ENCODE measurements at places on chromosomes 11 and 22.

- DNase-seq: peak; percentile 5
Observed at GRCh38 chr11:2590965-2591754, 108.6 kb downstream of the KCNQ1OT1 start.

DNA sequence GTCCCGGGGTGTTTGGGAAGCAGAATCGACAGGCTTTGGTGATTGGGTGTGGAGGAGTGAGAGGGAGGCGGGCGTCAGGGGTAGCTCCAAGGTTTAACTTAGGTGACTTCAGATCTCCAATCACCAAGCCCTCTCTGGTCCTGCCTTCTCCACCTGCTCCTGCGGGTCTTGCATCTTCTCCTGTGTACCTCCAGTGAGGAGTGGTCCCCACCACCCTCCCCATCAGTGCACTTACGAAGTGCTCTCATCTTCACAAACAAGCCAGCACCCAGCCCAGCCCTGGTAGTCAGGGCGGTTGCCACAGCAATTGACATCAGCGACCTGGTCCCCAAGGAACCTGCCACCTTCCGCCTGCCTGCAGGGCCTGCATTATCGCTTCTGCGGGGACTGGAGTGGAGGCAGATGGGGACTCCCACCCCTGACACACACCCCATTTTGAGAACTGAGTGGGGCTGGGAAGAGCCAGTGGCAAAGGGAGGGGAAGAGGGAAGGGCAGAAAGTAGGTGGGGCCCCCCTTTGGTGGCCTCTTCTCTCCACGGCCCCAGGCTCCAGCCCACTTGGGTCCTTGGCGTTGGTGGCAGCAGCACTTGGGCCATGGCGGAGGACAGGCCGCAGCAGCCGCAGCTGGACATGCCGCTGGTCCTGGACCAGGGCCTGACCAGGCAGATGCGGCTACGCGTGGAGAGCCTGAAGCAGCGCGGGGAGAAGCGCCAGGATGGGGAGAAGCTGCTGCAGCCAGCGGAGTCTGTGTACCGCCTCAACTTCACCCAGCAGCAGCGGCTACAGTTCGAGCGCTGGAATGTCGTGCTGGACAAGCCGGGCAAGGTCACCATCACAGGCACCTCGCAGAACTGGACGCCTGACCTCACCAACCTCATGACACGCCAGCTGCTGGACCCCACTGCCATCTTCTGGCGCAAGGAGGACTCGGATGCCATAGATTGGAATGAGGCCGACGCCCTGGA is at the start of gene OMP:
OMP (plus strand) TSS at position 595 of the 965 bp plus-strand sequence; CDS start at position 595, 0 bp downstream.
- DNase-seq: no peak

DNA sequence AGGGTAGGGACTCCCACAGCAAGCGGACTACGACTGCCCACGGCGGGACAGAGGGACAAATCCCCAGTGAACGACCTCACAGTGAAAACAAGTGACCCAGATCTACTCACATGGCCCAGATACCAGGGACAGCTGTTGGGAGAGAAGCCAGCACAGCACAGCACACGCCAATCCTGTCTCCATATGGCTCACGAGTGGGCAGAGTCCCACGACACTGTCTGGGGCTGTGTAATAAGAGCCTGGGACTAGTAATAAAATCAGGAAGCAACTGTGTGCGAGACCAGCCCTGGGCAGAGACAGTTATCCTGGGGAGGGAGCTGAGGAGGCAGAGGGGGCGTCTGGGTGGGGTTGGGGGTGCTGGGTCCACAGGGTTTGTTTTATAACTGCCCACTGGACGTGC is 385.0 kb downstream of the CTTN start:
- DNase-seq: no peak

DNA sequence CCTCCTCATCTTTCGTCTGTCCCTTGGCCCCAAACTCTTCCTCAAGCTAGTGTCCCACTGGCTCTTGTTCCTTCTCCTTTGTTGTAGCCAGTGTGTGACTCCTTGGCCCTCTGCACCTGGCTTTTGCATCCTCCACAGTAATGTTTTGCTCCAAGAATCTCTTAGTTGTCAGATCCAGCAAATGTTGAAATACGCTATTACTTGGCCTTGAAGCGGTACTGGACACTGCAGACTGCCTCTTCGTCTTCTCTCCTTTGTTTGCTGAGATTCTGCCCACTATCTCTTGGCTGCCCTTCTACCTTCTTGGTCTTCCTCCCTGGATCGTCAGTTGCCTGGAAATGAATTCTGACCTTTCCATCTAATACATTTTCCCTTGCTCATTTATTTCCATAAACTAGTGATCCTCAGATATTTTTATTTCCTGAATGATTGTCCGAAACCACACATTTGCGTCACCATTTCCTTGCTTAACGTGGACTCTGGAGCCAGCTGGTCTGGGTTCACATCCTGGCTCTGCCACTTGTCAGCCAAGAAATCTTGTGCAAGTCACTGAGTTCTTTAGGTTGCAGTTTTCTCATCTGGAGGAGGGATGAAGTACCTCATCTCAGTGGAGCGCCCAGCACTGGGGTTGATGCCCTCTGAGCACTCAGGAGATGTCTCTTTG is 113.6 kb downstream of the LDLRAD3 start:
- DNase-seq: no peak

- DNase-seq: no peak
Observed at GRCh38 chr22:23122216-23122957, 19.4 kb downstream of the RSPH14 start.

DNA sequence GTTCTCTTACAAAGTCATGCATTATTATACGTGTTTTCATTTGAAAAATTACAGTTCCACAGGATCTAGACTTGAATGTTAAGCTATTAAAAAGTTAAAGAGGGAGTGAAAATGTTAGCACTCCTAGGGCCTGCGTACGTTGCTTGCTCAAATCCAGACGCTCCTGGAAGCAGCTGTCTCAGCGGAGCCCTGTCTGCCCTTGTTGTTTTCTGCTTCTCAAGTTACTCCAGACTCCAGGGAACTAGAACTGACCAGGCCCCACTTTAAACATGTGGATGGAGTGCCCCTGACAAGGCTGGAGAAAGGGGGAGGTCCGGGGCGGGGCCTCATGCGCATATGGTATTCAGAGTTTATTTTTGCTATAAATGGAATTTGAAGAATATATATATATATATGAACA is 9.6 kb downstream of the PARVB start:
- DNase-seq: no peak

DNA sequence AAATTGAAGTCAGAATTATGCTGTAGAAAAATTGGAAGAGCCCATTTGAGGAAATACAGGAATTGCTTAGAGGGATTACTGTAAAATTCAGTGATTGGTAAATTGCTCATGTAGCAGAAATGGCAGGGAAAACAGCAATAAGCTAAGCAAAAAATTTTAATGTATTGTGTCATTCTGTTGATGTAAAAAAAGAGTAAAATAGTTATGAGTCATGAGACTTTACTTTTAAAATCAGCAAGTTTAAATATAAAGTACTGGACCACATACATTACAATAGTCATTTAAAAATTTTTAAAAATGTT is 10.4 kb downstream of the PDHX start:
- no peak for DNase-seq

GRCh38 chr11:77179048-77179447 is 51.0 kb downstream of the MYO7A start:
- no peak for DNase-seq

DNA sequence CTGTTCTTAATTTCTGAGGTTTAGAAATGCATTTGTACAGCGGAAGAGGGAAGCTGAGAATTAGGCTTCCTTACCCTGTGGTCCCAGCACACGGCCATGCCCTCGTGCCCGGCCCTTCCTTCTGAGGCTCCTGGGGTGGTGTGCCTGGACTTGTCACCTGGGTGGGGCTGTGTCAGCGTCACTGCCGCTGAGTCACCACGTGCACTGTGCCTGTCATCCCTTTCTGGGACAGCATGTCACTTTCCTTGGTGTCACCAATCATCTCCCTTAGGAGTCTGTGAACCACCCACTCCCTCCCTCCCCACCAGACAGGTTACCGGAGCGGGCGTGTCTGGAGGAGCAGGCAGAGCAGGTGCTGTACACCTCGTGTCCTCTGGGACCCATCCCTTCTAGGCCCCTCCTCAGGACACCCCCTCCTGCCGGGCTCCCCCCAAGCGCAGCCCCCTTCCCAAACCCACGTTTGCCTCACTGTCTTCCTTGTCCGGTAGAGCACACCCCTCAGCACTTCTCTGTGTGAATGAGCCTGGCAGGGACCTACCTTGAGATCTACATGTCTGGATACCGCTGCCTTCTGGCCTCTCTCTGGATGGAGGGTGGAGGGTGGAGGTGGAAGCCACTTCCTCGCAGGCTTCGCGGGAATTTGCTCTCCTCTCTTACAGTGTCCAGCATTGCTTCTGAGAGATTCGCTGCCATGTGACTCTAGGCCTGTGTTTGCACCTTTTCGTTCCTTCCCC is 367.6 kb downstream of the TBC1D22A start:
- no peak for DNase-seq

GRCh38 chr11:27723687-27724086 is 23.4 kb upstream of the BDNF start:
- DNase-seq: no peak

DNA sequence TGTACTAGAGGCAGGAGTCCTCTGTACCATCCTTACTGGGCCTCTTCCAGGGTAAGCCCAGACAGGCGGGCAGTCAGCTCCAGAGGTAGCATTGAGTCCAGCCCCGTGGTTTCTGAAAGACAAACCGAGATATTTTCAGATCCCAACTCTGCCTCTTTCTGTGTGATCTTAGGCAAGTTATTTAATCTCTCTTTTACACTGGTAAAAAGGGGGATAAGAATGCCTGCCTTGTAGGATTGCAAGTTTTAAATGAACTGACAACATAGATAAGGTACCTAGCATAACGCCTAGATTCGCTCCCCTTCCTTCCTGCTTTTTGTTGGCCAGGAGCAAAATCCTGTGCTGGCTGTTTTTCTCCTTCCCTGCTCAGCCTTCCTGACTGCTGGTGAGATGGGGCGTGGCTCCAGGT is 56.4 kb upstream of the NNMT start:
- no peak for DNase-seq

- DNase-seq: peak; percentile 43
Observed at GRCh38 chr11:105297463-105297862, 157.9 kb upstream of the CARD18 start.

DNA sequence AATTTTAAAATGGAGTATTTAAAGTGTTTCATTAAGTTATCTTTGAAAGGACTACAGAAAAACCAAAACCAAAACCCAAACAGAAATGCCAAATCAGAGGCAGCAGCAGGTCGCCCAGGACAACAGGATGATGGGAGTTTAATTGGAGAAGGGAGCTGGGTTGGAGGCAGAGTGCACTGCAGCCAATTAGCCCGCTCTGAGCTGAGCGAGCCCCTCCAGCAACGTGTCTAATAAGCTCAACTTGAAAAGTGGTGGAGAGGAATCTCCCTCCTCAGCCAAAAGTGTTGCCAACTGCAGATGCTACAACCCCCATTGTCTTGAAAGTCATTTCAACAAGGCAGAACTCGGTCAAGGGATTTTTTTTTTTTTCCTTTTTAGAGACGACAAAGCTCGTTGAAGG is 323.9 kb downstream of the CADM1 start:
- DNase-seq: no peak

GRCh38 chr22:21937041-21937820 is 15.4 kb downstream of the PPM1F start:
- peak; percentile 55 for DNase-seq

- DNase-seq: no peak
Observed at GRCh38 chr11:120956710-120957495, 67.0 kb upstream of the TBCEL start.

DNA sequence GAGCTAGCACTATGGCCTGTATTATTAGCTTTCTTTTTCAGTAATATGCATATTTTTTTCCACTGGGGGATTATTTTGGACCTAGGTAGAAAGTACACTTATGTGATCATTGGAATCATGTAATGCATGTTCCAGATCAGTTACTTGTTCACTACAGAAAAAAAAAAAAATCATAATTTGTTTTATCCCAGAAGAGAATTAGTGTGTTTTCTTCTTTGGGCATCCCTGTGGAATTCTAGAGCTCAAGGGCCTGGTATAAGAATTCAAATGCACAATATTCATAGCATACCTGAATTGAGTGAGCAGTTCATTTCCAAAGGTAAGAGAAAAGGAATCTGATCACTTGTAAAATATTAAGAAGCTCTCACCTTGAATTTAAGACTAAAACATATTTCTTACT is at the start of gene OR5T1:
OR5T1 (plus strand) TSS at position 301 of the 400 bp plus-strand sequence. CDS start 1,485 bp downstream, outside the sequence.
- no peak for DNase-seq

GRCh38 chr11:60950024-60950423 is 2.0 kb downstream of the SLC15A3 start:
- no peak for DNase-seq

DNA sequence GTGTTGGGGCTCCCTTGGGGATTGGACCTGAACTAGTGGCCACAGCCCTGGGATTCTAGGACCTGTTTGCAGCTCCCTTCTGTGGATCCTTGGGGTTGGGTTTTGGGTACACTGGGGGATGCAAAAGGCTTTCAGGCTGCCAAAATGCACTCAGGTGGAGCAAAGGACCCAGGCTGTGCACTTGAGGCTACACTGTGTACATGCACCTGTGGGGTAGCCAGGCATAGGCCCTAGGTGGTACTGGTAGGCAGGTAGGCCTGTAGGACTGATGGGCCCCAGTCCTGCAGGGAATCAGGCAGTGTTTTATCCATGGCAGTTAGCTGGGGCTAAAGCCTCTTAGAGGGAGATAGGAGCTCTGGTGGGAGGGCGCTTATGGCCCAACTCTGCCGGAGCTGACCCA is 542.3 kb downstream of the LUZP2 start:
- DNase-seq: no peak

DNA sequence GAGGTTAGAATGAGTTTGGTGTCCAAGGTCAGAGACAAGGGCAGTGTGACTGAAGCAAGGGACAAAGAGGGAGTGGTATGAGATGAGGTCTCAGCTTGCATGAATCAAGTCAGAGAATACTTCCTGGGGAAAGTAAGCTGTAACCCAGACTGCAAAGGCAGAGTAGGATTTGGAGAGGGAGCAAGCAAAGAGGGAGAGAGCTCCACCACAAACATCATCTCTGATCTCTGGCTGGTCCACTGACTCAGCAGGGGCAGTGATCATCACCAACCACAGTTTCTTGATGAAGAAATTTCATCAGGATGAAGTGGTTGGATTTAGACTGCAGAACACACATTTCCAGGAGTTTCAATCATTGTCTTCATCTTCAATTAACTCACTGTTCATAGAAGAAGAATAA is 54.9 kb upstream of the HMGXB4 start:
- no peak for DNase-seq

DNA sequence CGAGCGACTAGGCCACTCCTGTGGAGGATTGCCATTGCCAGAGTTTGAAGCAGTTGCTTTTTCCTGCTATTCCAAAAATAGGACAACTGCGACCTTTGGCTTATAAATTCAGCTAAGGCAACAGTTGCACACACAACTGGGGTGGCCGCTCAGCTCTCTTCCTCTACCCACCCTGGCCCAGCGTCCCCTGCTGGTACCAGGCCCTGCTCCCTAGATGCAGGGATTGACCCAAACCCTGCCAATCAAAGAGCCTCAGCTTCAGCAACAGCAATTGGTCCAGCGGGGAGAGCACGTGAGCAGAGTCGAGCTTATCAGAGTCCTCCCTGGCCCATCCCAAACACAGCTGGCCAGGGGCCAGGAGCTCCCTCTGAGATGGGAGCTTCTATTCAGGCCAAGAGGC is 22.0 kb upstream of the CABP2 start:
- DNase-seq: no peak

- no peak for DNase-seq
Observed at GRCh38 chr11:66593650-66594049, 665 bp downstream of the CCS start.

- DNase-seq: no peak
Observed at GRCh38 chr11:69928975-69929374, 109.8 kb upstream of the FGF3 start.

- peak; percentile 93 for DNase-seq
Observed at GRCh38 chr11:69644071-69644961, 3.4 kb downstream of the CCND1 start.

- peak; percentile 18 for DNase-seq
Observed at GRCh38 chr11:75400146-75400865, 988 bp downstream of the RPS3 start.
